ENCODE measurements at places on chromosomes 2 and 18. TPM values are rescaled to one million over a fixed set of nuclear protein-coding genes. Genes with fewer than 3 reads are reported as not detected.

The TBR1 gene
- polyA plus RNA-seq: under 0.01 TPM

The EVX2 gene
- polyA plus RNA-seq: not detected

GRCh38 chr2:60508339-60508917 lies 45.0 kb downstream of the BCL11A start:
- no peak overlapping the region for H3K4me3 ChIP-seq
- H3K27me3 ChIP-seq: no peaks in the 10 kb centered on the region
- no peaks in the 10 kb centered on the region for H3K36me3 ChIP-seq

DNA sequence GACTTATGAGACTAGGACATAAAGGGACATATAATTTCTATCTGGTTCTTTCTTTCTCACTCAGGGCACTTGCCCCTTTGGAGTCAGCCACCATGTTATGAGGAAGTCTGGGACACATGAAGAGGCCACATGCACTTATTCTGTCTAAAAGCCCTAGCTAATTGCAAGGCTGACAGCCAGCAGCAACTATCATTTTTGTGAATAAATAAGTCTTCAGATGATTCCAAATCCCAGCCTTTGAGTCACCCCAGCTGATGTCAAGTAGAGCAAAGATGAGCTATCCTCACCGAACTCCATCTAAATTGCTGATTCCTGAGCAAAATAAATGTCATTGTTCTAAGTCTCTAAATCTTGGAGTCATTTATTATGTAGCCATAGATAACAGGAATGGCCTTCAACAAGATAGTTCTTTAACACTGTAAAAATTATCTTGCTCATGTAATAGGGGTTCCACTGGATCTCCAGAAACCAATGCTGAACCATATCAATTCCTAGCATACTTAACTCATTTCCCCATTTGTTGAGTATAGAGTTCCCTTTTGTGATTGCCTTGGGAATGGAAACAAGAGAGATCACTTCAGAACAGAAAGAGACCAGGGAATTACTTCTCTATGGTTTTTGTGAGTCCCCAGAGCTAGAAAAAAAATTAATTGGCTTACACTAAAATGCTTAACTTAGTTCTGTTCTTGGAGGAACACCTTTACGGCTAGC lies 50.6 kb upstream of the FN1 start:
- no peak overlapping the region for H3K4me3 ChIP-seq
- no peaks in the 10 kb centered on the region for H3K4me1 ChIP-seq
- no peaks in the 10 kb centered on the region for H3K27me3 ChIP-seq
- no peaks in the 10 kb centered on the region for H3K36me3 ChIP-seq

GRCh38 chr2:109194620-109194937 lies 65.6 kb downstream of the SH3RF3 start:
- no peak for DNase-seq
- no peak overlapping the region for H3K4me3 ChIP-seq
- no peaks in the 10 kb centered on the region for H3K4me1 ChIP-seq
- no peak overlapping the region for H3K27ac ChIP-seq
- H3K27me3 ChIP-seq: no peaks in the 10 kb centered on the region

- DNase-seq: no peak
- H3K4me1 ChIP-seq: no peaks in the 10 kb centered on the region
- H3K27me3 ChIP-seq: peaks cover 9% of the 10 kb centered on the region
- H3K36me3 ChIP-seq: no peaks in the 10 kb centered on the region
Observed at GRCh38 chr2:10985260-10985659, 73.5 kb downstream of the KCNF1 start.

- H3K27me3 ChIP-seq: 0 out of 2 replicates have a peak, but pooled peaks cover 8% of the 10 kb centered on the region
- no peak for DNase-seq
- H3K36me3 ChIP-seq: no peaks in the 10 kb centered on the region
- no peaks in the 10 kb centered on the region for H3K4me1 ChIP-seq
- no peak overlapping the region for H3K4me3 ChIP-seq
- no peak overlapping the region for H3K27ac ChIP-seq
Observed at GRCh38 chr2:41872646-41873045, 175.2 kb upstream of the PKDCC start.

GRCh38 chr18:69492861-69493260 lies 92.2 kb downstream of the DOK6 start:
- H3K27ac ChIP-seq: no peak overlapping the region
- no peaks in the 10 kb centered on the region for H3K27me3 ChIP-seq
- peaks cover 11% of the 10 kb centered on the region for H3K4me1 ChIP-seq
- DNase-seq: no peak
- H3K36me3 ChIP-seq: no peaks in the 10 kb centered on the region

- H3K4me1 ChIP-seq: peaks cover 4% of the 10 kb centered on the region
- H3K27ac ChIP-seq: no peak overlapping the region
- DNase-seq: peak; percentile 30
- no peak overlapping the region for H3K4me3 ChIP-seq
- H3K27me3 ChIP-seq: no peaks in the 10 kb centered on the region
- H3K36me3 ChIP-seq: no peaks in the 10 kb centered on the region
Observed at GRCh38 chr2:236715077-236715476, 145.5 kb downstream of the ACKR3 start.

- H3K27ac ChIP-seq: no peak overlapping the region
- no peaks in the 10 kb centered on the region for H3K4me1 ChIP-seq
- H3K36me3 ChIP-seq: no peaks in the 10 kb centered on the region
- DNase-seq: no peak
- no peaks in the 10 kb centered on the region for H3K27me3 ChIP-seq
Observed at GRCh38 chr2:216900406-216900805, 40.5 kb upstream of the TNP1 start.

Data from SK-N-SH (cell line).